ENCODE measurements at places on chromosomes 12 and 14.

- no peak for DNase-seq
These were observed 52.8 kb downstream of the PPFIBP1 start for GRCh38 chr12:27576667-27577347.

GRCh38 chr12:509500-509899, 49.8 kb downstream of the B4GALNT3 start:
- no peak for DNase-seq

GRCh38 chr14:64337888-64338615, 43.9 kb upstream of the ESR2 start:
- DNase-seq, result peak; percentile 81

GRCh38 chr12:81170072-81170471, 92.2 kb downstream of the ACSS3 start:
- no peak for DNase-seq

GRCh38 chr12:80860206-80860605, 77.5 kb downstream of the LIN7A start:
- no peak for DNase-seq

GRCh38 chr12:101634724-101635123, 40.0 kb downstream of the MYBPC1 start:
- DNase-seq, result no peak

DNA sequence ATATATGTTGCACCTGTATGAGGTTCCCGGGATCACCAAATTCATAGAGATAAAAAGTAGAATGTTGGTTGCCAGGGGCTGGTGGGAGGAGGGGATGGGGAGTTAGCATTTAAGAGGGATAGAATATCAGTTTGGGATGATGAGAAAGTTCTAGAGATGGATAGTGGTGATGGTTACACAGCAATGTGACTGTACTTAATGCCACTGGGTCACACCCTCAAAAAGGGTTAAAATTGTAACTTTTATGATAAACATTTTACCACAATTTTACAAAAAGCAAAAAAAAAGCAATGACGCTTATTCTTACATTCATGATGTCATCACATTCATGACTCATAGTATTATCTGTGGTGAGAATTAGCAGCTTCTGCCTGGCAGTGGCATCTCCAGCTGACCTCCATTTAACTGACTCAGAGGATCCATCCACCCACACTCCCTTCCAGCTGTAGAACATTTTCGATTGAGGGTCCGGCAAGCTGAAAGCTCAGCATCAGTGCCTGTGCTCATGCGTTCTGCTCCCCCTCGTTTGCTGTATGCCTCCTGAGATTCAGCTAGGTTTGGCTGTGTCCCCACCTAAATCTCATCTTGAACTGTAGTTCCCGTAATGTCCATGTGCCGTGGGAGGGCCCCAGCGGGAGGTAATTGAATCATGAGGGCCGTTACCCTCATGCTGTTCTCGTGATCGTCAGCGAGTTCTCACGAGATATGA, 64.8 kb upstream of the TMEM260 start:
- no peak for DNase-seq

DNA sequence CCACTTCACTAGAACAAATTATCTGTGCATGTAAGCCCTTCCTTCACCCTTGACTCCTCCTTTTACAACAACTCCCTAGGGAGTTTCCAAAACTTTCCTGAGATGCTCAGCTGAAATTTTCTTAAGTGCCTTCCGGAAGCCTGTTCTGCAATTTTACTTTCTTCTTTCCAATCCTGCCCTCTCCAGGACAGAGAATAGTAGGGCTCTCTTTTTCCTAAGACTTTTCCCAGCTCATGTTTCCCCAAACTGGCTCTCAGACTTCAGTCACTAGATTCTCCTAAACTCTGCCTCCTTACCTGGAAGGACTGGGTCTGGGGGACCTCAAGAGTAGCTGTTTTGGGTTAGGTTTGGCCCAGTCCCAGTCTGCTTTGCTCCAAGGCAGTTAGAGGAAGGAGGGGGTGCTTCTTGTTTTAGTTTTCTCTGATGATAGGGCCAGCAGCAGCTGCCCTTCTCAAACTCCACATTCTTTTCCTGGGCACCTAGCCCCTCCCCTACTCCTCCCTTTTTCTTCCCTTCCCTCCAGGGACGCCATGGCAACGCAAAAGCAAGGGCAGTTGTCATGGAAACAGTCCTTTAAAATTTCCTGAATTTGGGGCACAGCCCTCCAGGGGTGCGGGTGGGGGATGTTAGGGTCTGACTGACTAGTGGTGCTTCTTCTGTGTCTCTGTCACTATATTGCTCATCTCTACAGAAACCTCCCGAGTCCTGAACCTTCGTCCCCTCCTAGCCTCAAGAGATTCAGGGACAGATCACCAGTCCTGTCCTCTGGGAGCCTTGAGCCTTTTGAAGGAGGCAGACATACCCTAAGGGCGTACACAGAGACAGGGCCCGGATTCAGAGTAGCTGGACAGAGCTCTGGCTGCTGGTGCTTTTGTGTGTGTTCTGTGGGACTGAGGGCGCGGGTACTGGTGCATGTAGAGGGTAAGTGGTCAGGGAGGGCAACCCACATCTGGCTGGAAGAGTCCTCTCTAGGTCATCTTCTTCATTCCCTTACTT, 17.0 kb downstream of the PPP1R1A start:
- DNase-seq, result no peak

- no peak for DNase-seq
These were observed 48.5 kb upstream of the CSRP2 start for GRCh38 chr12:76927170-76927784.

- DNase-seq, result no peak
These were observed 203.0 kb upstream of the SFSWAP start for GRCh38 chr12:131507881-131508280.

- no peak for DNase-seq
These were observed 43.9 kb downstream of the PPP4R3A start for GRCh38 chr14:91466192-91466591.

DNA sequence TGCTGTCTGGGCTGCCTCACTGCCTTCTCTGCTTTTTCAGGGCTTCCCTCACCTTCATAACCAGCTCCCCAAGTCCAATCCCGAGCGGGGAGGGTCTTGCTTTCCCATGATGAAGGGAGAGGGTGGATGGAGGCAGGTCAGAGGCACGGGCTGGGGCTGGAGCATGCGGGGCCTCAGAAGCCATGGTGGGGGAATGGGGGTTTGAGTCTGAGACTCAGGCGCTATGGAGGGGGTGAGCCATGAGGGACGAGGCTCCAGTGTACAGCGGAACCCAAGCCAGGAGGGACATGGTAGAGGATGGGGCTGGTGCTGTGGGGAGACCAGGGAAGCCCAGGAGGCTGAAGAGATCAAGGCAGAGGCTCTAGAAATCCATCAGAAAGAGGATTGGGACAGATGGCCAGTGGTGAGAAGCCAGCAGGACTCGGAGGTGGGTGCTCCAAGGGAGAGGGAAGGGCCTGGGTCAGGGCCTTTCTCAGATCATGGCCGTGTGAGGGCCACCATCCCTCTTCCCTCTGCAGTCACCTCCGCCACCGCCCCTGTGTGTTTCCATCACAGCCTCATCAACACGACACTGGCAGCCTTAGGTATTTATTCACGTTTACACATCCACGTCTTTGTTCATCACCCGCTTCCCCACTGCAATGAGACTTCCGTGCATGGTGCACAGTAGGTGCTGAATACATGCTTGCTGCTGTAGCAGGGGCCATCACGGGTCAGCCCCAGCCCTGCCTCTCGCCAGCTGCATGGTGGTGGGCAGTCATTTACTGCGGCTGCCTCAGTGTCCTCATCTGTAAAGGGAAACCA, 144.7 kb downstream of the ADGRD1 start:
- DNase-seq, result peak; percentile 39

GRCh38 chr14:103400537-103400936, 15.3 kb downstream of the MARK3 start:
- DNase-seq, result no peak

GRCh38 chr12:106291342-106291741, 11.2 kb upstream of the TCP11L2 start:
- DNase-seq, result no peak

DNA sequence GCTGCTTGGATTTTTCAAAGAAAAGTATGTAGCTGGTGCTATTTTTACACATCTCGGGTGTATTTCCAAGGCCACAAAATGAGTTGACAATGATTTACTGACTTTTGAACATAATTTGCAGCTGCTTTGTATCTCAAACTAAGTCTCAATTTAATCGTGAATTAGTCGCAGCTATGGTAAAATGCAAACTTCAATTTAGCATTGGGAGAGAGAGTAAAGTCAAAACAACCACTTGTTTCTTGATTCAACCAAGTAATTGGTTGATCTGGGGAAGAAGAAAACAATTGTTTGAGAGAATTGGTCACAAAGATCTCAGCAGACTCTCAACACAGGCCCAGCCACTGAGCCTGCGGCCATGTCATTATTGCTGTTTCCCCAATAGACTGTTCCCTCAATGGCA, 75.0 kb upstream of the DYRK2 start:
- DNase-seq, result no peak

GRCh38 chr12:105235281-105235731, 668 bp downstream of the APPL2 start:
- DNase-seq, result no peak

DNA sequence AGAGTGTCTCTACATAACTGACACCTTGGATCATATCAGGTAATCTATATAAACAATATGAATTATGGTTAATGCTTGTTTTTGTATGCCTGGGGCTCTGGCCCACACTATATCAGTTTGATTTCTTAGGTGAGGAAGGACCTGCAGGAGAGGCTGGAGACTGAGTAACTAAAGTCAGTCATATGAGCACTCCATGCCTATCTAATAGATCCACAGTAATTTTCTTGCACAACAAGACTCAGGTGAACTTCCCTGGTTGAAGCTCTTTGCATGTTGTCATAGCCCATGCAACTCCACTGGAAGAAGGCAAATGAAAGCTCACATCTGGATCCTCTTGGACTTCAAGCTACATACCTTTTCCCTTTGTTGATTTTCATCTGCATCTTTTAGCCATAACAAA, 62.3 kb downstream of the CDK17 start:
- DNase-seq, result no peak

DNA sequence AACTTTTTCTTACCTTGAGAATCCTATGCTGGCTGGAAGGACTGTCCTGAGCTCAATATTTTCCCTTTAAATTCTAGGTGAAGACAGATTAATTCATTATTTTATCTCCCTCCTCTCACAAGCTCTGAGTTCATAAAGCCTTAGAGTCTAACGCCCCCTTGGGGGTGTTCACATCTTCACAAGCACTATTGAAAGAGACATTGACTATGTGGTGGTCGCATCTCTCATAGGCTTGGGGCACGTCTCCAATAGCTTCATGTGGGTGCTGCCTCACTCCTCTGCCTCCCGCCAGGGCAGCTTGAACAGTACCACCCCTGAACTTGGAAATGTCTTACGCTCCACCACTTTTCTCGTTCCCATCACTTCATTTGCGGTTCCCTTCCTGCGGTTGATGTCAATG, 106.2 kb downstream of the UNC79 start:
- DNase-seq, result no peak

DNA sequence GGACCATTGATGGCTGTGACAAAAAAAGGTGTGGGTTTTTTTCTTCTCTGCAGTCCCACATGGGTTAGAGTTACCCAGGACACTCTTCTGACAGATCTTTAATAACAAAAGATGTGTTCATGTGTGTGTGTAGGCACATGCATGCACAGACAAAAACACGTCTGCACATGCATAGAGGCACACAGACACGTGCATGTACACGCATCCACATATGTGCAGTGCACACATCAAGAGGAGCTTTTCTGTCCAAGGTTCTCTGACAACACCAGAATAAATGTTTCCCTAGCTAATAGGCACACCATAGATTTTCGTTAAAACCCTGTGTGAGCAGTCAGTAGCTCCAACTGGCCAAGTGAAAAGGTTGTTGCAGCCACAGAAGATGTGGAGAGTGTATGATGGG, 2.8 kb upstream of the MYL2 start:
- no peak for DNase-seq

GRCh38 chr14:24690492-24690891, 56.5 kb upstream of the GZMB start:
- DNase-seq, result no peak

DNA sequence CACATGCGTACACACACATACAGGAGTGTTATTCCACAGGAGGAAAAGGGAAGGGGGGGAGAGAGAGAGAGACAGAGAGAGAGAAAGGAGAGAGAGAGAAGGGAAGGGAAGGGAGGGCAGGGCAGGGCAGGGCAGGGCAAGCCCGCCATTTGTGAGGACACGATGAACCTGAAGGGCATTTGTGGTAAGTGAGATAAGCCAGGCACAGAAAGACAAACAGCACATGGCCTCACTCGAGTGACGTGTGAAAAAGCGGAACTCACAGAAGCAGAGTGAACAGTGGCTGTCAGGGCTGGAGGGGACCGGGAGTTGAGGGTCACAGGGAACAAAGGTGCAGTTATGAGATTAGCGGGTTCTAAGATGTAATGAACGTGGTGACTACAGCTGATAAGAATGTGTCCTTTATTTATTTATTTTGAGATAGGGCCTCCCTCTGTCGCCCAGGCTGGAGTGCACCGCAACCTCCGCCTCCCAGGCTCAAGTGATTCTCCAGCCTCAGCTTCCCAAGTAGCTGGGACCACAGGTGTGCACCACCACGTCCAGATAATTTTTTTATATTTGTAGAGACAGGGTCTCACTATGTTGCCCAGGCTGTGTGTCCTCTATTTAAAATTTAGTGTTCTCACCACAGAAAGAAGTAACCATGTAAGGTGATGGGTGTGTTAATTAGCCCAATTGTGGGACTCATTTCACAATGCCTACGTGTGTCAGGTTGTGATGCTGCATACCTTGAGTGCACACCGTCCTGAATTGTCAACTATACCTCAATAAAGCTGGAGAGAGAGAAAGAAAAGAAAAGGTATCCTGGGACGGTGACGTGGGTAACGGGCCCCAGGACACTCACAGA, 18.7 kb upstream of the FBRSL1 start:
- DNase-seq, result no peak

DNA sequence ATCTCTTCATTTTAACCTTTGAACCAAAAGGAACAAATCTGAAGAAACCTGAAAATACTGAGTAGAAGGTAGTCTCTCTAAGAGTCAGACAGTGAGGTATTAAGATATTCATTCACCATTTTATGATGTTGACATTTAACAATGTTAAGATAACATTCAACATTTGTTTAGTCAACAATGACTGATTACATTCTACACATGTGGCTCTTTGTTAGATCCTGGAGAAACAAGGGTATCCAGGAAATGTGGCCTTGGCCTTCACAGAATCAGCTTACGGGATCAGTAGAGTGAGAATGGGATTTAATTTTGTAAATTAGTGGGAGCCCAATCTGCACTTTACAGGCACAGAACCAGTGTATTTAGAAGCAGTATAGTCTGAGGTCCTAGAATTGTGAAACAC, 355.5 kb downstream of the KCNH5 start:
- no peak for DNase-seq

- peak; percentile 42 for DNase-seq
These were observed 40.7 kb downstream of the GALNT9 start for GRCh38 chr12:132288516-132289215.

Data from RWPE2 (cell line).